ENCODE measurements at places on chromosomes 3 and 15. TPM values are rescaled to one million over a fixed set of nuclear protein-coding genes. Genes with fewer than 3 reads are reported as not detected.

The ALPK3 gene
- 1.0 TPM for total RNA-seq

The TF gene
- total RNA-seq, result 9.5 TPM

The FEZF2 gene
- not detected for total RNA-seq

The CDHR4 gene
- not detected for total RNA-seq

The ST6GAL1 gene
- total RNA-seq, result 3.3 TPM

The DNAH12 gene
- total RNA-seq, result 0.21 TPM

The ACSBG1 gene
- 0.31 TPM for total RNA-seq

The EHHADH gene
- 7.8 TPM for total RNA-seq

The MINAR1 gene
- 0.62 TPM for total RNA-seq

The RSL24D1 gene
- 59.8 TPM for total RNA-seq

The SCN11A gene
- total RNA-seq, result not detected

The RBPMS2 gene
- total RNA-seq, result 33.7 TPM

The IQCH gene
- 3.9 TPM for total RNA-seq

The OR5K2 gene
- total RNA-seq, result not detected

The ROPN1 gene
- total RNA-seq, result not detected

The C3orf85 gene
- not detected for total RNA-seq

The CD96 gene
- not detected for total RNA-seq

The A4GNT gene
- not detected for total RNA-seq

The GP5 gene
- total RNA-seq, result 0.05 TPM

The TOPBP1 gene
- total RNA-seq, result 78.4 TPM
